ENCODE measurements at places on chromosomes 1 and 21.

DNA sequence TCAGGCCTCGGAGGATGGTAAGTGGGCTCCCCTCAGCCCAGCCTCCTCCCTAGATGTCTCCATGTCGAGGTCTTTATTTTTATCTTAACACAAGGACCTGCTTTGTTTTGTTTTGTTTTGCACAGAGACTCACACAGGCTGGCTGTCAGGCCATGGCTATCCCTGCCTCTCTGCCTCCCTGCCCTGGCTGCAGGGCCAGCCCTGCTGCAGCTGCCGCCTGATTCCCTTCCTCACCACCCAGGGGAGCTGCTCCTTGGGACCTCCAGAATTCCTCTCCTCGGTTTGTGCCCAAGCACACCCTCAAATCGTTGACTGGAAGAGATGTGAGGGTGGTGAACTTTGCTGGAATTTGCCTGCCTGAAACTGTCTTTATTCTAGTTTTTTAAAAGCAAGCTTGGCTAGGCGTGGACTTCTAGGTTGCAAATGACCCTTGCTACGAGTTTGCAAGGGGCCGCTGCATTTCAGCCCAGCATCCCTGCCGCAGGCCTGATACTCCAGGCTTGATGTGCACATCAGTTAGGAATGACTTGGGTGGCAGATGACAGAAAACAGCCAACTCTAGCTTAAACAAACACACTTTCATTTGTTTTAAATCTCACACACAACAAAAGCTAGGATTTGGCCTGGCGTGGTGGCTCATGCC, 37.1 kb downstream of the WNT9A start:
- no peak for DNase-seq

- DNase-seq = no peak
Observed at GRCh38 chr1:14392161-14392858, 206.2 kb upstream of the KAZN start.

DNA sequence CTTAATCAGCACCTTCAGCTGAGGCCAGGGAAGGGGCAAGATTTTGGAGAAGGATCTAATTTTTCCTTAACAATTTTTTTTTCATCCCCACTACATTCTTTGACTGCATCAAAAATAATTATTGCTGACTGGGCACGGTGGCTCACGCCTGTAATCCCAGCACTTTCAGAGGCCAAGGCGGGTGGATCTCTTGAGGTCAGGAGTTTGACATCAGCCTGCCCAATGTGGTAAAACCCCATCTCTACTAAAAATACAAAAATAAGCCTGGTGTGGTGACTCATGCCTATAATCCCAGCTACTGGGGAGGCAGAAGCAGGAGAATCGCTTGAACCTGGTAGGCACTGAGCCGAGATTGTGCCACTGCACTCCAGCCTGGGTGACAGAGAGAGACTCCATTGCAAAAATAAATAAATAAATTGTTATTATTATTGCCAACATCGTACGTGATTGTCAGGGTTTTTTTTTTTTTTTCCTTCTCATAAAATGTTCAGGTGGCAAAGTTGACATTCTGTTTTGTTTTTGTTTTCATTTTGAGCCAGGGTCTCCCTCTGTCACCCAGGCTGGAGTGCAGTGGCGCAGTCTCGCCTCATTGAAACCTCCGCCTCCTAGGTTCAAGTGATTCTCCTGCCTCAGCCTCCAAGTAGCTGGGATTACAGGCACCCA, 37.3 kb upstream of the MORC3 start:
- DNase-seq = no peak

GRCh38 chr1:238487931-238488330, 597.2 kb upstream of the ZP4 start:
- no peak for DNase-seq
